ENCODE measurements at places on chromosomes 12 and 14.

DNA sequence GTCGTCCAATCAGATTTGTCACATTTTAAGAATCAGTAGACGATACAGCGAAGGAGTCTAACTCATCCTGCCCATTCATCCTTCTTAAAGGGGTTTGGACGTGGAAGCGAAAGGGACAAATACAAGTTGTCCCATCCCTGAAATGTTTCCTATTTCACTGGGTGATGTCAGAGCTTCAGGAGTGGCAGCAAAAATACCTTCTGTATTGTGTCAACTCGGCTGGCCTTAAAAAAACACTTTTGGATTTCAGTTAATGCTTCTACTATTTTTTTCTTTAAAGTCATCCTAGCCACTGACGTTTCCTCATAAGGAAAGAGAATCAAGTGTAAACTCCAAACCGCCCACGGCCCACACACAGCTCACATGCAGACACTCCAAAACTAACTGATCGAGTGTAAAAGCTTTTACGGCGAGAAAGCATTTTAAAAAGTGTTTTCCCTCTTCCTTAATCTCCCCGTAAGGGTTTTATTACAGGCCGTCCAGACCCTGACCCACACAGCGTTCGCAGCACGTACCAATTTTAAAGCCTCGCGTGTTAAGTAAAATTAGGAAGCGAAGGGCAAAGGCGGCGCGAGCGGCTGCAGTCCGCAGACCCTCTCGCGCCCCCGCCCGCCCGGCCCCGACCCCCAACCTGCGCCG, 593 bp downstream of the CFL2 start:
- DNase-seq: no peak

- DNase-seq: no peak
These were observed 6.3 kb upstream of the ITGB7 start for GRCh38 chr12:53213348-53213747.

DNA sequence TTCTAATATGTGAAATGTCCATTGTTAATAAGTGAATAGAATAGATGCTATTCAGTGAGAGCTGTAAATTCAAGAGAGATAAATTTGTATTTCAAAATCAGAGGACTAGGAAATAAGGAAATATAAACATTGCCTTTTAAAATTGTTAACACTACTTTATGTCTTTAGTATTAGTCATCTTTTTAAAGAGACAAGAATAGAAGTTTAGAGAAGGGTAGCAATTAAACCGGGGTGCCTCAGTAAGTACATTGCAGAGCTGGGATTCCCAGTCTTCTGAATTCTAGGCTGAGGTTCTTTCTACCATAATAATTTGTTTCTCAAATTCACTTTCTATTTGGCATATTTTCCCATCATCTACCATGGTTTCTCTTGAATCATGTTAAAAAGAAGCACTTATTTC, 498.6 kb downstream of the SLC16A7 start:
- DNase-seq: no peak

DNA sequence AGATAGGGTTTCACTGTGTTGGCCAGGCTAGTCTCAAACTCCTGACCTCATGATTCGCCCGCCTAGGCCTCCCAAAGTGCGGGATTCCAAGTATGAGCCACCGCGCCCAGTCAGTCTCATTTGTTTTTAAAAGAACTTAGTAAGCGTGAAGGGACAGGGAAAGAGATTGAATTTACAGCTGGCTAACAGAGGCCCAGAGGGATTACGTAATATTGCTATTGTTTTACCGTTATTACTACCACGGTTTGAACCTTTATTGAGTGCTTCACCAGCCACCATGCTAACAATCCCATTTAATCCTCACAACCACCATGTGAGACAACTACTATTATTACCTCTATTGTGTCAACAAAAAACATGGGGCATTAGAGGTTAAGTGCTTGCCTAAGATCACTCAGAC, 26.7 kb upstream of the BLTP3B start:
- no peak for DNase-seq

DNA sequence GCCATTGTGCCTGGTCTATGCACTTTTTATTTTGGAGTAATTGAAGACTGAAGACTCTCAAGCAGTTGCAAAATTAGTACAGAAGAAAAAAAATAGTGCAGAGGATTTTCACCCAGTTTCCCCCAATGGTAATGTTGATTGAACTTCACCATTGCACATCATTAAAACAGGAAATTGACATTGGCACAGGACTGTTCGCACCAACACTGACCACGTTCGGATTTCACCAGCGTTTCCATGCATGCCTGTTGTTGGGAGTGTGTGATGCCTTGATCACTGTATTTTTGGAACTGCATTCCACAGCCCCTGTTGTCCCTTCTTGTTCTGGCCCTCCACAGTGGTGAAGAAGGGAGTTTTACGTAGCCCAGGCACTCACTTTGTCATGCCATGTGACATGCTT, 67.1 kb downstream of the FOXN4 start:
- no peak for DNase-seq

DNA sequence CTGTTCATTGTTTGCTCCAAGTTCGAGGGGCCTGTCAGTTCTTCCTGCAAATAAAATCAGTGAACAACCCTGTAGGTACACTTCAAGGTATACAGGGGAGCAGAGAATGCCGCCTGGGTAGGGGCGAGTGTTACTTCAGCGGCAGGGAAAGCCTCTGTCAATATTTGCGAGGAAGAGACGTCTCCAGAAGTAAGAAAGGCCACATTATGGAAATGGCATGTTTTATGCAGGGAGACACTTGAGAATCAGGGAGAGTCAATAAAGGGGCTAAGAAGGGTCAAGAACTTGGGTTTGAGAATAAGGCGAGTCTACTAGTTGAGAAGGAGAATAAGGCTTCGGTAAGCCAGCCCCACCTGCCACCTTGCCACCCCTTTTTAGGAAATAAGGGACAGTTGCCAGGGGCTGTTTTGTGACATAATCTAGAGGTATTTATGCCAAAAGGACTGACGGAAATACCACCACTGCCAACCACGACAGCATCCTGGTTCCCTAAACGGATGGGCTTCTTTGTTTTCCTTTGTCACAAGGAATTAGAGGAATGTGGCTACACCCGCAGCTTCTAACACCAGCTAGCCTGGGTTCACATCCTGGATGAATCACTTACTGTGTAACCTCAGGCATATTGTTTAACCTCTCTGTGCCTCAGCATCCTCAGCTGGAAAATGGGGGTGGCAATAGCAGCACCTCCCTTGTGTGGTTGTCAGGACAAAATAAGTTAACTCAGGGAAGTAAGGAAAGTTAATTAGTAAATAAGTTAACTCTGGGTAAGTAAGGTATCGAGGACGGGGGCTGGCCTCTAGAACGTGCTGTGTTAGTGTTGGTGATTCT, 67.7 kb downstream of the EID3 start:
- no peak for DNase-seq

DNA sequence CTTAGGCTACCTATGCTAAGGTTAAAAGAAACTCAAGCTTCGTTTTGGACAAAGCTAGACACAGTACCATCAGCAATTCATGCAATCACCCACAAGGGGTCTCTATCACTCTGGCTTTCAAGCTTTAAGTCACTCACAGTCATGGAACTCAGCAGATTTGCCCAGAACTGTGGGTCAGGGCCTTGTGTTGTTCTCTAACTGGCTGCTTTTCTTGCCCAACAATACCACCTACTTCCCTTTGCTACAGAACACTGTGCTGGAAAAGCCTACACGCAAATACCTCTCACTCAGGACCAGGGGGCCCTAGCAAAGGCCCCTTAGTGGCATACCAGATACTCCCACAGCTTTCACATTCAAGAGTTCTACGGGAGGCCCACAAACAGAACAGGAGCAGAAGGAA, 9.1 kb downstream of the NEMP1 start:
- peak; percentile 49 for DNase-seq

GRCh38 chr12:124428136-124428791, 133.4 kb downstream of the RFLNA start:
- DNase-seq: no peak

DNA sequence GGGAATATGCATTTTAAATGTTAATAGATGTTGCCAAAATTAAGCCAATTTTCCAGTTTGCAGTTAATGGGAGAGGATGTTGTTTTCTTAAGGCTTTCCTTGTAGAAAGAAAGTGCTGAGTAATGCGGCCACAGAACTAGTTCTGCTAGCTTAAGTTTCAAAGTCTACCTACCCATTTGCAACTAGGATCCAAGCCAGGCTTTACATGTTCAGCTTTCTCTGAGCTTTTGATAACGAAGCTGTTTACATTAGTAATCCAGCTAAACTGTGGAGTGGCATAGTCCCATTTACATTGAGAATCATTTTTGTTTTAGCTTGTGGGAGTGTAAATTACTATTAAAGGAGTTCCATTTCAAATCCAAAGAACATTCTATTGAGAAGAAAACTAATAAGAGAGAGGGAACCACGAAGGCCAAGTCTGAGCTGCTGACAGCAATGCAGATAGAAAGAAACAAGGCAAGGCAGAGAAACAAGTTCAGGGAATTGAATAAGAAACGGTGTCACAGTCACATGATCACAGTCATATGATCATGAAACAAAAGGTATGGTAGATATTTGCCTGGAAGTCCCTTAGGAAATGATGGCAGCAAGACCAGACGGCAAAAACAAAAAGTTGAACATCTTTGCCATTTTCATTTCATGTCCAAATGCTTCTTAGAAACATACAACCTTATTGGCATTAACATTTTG, 274.9 kb downstream of the PAWR start:
- no peak for DNase-seq

GRCh38 chr14:46399049-46399448, 252.5 kb downstream of the RPL10L start:
- DNase-seq: peak; percentile 73

GRCh38 chr14:28577187-28577586, 189.4 kb upstream of the FOXG1 start:
- DNase-seq: no peak

DNA sequence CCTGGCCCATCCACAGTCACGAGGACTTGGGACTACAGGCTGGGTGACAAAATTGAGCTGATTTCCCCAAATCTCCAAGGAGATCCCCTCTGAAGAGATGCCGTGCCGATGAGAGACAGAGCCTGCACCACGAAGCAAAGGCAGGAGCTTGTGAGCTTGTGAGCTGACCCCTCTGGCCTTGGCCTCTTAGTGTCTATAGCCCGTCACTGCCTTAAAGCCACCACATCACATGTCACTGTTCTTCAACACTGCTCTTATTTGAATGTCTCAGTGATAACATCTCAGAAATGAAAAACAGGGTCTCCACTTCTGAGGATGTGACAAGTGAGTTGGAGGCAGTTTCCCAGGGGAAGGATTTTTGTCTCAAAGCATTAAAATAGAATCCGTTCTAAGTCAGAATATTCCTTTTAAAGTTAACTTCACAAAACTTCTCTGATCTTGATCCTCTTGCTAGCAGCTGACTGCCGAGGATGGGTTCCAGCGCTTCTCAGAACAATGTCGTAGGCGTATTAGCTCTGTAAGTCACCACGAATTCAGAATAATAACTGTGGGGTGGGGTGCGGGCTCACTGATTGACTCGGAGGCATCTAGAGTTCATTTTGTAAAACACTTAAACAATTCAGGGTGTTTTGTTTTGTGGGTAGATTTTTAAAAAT, 37.5 kb downstream of the CHST11 start:
- no peak for DNase-seq

- DNase-seq: no peak
These were observed 308.7 kb downstream of the EMP1 start for GRCh38 chr12:13505224-13505623.

GRCh38 chr12:45912774-45913173, 77.6 kb downstream of the SCAF11 start:
- peak; percentile 58 for DNase-seq

GRCh38 chr12:5466521-5466960, 34.6 kb downstream of the NTF3 start:
- no peak for DNase-seq

DNA sequence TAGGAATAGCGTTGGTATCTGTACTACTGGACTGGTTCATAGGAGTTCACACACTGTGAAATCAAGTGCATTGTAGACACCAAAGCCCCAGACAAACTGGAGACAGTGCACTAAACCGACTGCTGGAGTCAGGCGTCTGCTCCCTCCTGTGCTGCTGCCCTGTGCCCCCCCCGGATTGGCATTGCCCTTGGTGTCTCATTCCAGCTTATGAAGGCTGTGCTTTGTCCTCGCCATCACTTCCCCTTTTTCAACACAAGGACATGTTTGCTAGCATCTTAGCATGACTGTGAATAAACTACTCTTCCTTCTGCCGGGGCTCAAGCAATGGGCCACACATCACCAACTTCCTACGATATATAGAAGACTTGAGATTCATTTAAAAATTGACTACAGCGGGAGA, 84.0 kb downstream of the TMCC3 start:
- no peak for DNase-seq

DNA sequence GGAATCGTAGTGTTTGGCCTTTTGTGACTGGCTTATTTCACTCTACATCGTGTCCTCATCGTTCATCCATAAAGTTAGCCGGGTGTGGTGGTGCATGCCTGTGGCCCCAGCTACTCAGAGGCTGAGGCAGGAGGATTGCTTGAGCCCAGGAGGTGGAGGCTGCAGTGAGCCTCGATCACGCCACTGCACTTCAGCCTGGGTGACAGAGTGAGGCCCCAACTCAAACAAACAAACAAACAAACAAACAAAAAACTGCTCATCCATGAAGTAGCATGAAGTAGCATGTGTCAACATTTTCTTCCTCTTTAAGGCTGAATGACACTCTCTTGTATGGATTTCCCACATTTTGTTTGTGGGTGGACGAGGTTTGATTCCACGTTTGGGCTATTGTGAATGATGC, 44.0 kb upstream of the MEG3 start:
- DNase-seq: no peak

- no peak for DNase-seq
These were observed 34.2 kb downstream of the CCDC88C start for GRCh38 chr14:91383439-91383838.

GRCh38 chr12:19220852-19221466, 91.4 kb downstream of the PLEKHA5 start:
- DNase-seq: no peak

- DNase-seq: no peak
These were observed 161.4 kb downstream of the STXBP6 start for GRCh38 chr14:24888532-24888931.

- DNase-seq: no peak
These were observed 156.3 kb downstream of the TMX1 start for GRCh38 chr14:51396222-51396815.

DNA sequence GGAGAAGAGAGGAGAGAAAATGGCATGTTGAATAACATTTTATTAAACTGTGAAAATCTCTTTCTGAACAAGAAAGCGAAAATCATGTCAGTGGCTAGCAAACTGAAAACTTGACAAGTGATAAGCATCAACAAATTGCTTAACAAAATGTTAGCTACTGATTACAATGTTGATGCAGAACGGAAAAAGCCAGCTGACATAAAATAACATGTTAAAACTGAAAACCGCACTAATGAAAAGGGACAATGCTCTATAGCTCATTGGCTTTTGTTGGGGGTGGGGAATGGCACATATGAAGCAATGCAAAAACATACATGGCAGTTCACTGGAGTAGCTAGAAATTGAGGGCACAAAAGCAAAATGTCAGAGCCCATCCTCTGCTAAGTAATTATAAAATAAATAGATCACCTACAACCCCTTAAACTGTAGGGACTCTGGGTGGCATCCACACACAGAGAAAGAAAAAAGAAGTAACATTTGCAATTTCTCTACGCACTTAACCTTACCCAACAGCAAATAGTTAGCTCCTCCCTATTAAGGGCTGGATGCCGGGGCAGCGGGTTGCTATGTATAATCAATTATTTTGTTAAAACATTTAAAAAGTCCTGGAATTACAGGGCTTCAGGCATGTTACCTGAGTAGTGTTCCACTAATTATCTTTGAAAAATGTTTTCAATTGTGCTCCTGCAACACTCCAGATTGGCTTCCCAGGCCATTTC, 129.2 kb upstream of the USP15 start:
- no peak for DNase-seq
